Fibroblast of lung (primary cell): ENCODE measurements at places on chromosomes 12 and 14. TPM values are rescaled to one million over a fixed set of nuclear protein-coding genes. Genes with fewer than 3 reads are reported as not detected.

DNA sequence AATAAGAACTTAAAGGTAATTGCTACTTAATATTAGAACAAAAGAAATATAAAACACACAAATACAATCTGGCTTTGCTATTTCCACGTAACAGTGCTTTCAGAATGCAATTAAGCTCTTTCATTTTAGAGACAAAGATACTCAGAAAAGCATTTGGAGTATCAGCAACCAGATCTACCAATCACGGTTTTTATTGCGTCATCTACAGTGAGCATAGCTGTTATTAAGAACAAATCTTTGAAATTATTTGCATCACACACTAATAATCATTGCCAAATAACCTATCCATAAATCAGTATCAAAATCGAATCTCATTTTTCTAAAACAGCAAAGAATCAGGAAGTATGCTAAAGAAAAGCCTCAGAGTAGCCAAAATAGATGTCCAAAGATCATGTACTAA, 26.9 kb upstream of the GARIN2 start:
- DNase-seq = no peak

DNA sequence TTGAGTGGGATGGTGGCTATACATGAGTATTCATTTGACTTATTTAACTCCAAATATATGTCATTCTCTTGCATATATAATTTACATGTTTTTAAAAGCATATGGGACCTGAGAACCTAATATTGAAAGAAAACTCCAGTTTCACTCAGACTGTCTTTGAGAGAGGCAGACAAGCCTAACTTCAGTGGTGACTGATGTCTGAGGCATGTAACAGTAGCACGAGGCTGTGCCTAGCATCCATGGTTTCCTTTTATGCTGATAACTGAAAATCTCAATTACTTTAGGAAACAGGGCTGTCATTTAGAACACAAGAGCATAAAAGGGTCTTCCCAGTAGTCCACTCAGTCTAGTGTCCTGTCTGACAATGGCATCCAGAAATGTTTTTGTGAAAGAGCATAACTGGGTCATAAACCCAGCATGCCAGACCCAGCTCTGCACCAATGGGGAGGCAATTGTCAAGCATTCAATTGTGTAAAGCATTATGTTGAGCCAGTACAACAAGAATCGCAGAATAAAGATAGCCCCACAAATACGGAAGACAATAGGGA, 24.3 kb downstream of the MAPK1IP1L start:
- peak; percentile 27 for DNase-seq

GRCh38 chr12:92365836-92366235, 220.2 kb upstream of the BTG1 start:
- no peak for DNase-seq

SLC7A8 gene
- 1.4 and 12.6 TPM in 2 replicates for polyA plus RNA-seq

FOXM1 gene
- polyA plus RNA-seq = 14.6 and 71.3 TPM in 2 replicates

- no peak for DNase-seq
These were observed 12.3 kb downstream of the EMP1 start for GRCh38 chr12:13208533-13209435.

DNA sequence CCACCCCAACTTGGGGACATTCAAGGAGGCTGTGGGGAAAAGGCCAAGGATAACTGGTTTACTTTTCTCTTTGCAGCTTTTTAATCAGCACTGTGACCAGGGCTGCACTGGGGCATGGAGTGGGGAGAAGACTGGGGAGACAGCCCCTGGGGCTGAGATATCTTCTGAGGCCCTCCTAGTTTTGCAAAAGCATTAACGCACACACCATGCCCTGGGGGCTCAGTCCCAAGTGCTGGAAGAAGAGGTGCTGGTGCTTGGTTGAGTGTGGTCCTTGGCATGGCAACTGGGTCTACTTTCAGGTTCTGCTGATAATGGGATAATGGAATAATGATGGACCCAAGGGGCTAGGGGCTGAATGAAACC, 9.4 kb upstream of the SMARCD1 start:
- DNase-seq = no peak

DNA sequence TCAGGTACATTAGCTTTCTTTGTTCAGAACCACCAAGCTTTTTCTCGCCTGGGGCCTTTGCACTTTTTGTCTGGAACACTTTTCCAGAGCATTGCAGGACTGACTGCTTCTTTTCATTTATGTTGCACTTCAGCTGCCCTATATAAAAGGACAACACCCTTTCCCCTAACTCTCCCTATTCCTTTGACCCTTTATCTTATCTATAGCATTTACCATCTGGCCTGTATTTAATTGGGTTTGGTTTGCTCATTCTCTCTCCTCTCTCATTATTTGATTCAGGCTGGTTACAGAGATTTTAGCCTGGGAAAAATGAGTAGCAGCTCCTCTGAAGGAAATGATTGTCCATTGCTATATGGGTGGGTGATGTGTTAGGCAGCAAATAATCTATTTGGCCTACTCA, 165.4 kb downstream of the KICS2 start:
- no peak for DNase-seq

- peak; percentile 58 for DNase-seq
These were observed 160.5 kb downstream of the KITLG start for GRCh38 chr12:88419794-88420193.

DNA sequence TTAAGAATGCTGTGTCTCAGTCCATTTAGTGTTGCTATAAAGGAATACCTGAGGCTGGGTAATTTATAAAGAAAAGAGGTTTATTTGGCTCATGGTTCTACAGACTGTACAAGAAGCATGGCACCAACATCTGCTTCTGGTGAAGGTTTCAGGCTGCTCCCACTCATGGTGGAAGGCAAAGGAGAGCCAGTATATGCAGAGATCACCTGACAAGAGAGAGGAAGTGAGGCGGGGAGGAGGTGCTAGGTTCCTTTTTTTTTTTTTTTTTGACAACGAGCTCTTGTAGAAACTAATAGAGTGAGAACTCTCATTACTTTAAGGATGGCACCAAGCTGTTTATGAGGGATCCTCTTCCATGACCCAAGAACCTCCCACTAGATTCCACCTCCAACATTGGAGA, 121.6 kb downstream of the NUBPL start:
- no peak for DNase-seq

GRCh38 chr14:29486132-29486531, 441.5 kb downstream of the PRKD1 start:
- DNase-seq = peak; percentile 3

- DNase-seq = no peak
These were observed 2.0 kb downstream of the CHMP4A start for GRCh38 chr14:24211311-24211710.

- DNase-seq = peak; percentile 70
These were observed 31.4 kb upstream of the RTRAF start for GRCh38 chr14:51957950-51958349.

CCDC196 gene
- not detected in 2 replicates for polyA plus RNA-seq

DNA sequence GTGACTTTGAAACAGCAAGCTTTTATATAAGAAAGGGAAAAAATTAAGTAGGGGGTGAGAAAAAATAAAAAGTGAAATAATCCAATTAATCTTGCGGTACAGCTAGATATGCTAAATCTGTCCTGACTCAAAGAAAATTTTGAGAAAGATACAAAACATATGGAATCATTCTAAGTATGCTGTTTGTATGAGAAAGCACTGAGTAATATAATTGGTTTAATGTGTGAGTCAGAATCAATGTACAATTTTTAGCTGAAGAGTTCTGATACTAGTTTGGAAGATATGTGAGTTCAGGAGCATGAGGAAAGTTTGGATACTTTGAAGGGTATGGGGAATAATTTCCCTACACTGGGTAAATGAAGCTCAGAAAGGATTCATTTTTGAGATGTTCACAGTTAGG, 190.9 kb upstream of the RASSF8 start:
- DNase-seq = peak; percentile 58

DNA sequence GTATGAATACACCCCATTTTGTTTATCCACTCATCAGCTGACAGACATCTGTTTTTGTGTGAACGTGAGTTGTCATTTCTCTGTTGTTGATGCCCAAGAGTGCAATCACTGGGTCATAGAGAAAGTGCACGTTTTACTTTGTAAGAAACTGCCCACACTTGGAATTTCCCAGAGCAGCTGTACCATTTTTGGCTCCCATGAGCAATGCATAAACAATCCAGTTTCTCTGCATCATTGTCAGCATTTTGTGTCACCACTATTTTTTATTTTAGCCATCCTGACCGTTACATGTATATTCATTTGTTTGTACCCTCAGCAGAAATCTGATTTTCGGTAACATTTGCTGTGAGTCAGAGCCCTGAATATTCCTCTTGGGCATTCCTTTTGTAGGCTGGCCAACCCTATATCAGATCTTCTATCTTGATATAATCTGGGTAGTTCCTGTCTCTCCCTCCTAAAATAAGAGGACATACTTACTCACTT, 62.7 kb downstream of the RBM19 start:
- peak; percentile 45 for DNase-seq

- no peak for DNase-seq
These were observed 41.7 kb downstream of the ZCRB1 start for GRCh38 chr12:42284157-42284556.

GALNT6 gene
- polyA plus RNA-seq = 25.2 and 74.2 TPM in 2 replicates

GRCh38 chr14:85037411-85037810, 492.5 kb upstream of the FLRT2 start:
- DNase-seq = no peak

- peak; percentile 79 for DNase-seq
These were observed 8.1 kb downstream of the PNP start for GRCh38 chr14:20477211-20477876.

GRCh38 chr12:62469704-62470103, 3.1 kb downstream of the MON2 start:
- no peak for DNase-seq

HOTAIR gene
- polyA plus RNA-seq = not detected in 2 replicates

TGM1 gene
- polyA plus RNA-seq = 1.3 and 1.4 TPM in 2 replicates

GRCh38 chr12:110849221-110849620, 2.4 kb downstream of the CCDC63 start:
- no peak for DNase-seq

DNA sequence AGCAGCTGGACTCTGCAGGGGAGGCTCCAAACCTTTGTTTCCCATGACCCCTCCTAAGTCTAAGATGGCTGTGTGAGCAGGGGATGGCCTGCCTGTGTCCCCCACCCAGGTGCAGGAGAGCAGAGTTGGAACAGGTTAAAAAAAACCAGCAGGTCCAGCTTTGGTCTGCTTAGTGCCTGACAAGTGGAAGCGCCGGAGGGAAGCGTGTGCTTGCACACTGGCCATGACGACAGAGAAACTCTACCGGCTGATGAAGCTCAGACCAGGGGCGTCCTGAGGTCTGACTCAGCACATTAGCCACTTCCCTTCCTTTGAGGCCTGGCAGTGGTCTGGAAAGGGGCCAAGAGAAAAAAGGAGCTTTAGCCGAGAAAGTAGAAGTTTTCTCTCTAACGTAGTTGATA, 280.1 kb downstream of the VRK1 start:
- no peak for DNase-seq

DNA sequence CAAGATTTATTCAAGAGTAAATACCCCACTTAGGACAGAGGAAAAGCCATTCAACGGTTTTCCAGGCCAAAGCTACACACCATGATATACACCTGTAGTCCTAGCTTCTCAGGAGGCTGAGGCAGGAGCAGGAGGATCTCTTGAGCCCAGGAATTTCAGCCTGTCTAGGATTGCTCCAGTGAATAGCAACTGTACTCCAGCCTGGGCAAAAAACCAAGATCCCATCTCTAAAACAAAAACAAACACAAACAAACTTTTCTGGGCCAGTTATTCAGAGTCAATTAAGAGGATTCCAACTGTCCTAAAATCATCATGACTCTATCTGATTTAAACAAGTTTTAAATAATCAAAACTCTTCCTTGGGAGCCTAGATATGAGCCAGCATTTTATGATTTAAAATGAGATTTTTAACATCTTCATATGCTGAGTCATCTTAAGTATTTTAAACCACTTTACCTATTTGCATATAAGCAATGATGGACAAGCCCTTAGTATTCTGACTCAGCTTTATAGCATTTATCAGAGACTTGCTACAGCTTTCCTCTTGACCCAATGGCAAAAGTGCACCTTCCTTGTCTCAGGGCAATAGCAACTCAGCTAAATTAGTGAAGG, 77.1 kb downstream of the KCNMB4 start:
- DNase-seq = peak; percentile 58

- DNase-seq = no peak
These were observed 10.6 kb upstream of the KITLG start for GRCh38 chr12:88590851-88591250.

DNA sequence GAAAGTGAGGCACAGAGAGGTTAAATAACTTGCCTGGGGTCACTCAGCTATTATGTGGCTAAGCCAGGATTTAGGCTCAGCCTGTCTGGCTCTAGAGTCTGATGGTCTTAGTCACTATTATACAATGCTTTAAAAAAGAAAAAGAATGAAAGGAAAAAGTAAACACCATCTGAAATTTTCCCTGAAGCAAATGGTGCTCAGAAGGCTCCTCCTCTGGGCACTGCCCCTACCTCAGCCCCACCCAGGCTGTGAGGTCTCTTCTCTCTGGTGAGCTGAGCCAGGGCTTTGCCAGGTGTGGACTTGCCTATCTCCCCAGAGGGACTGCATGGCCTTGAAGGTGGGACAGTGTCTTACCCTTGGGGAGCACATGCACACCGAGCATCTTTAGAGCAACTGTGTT, 117.5 kb upstream of the DYRK2 start:
- no peak for DNase-seq

DNA sequence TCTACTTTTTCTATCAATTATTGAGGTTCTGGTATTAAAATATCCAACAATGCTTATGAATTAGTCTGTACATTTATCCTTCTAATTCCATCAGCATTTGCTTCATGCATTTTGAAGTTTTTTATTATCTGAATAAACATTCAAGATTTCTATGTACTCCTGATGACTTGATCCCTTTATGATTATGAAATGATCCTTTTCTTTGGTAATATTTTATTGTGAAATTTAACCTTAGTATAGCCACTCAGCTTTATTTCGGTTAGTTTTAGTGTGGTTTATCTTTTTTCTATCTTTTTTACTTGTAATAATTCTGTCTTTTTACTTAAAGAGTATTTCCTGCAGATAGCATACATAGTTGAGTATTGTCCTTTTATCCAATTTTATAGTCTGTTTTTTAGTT, 106.6 kb downstream of the SNAPC1 start:
- no peak for DNase-seq

DNA sequence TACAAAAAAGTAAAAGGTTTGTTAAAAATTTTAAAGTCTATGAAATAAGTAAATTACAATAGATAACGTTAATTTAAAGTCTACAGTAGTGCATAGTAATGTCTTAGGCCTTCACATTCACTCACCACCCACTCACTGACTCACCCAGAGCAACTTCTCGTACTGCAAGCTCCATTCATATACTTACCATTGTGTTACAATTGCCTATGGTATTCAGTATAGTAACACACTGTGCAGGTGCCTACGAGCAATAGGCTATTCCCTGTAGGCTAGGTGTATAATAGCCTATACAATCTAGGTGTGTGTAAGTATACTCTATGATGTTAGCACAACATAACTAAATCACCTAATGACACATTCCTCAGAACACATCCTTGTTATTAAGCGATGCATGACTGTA, 435.3 kb upstream of the TMTC1 start:
- no peak for DNase-seq

DNA sequence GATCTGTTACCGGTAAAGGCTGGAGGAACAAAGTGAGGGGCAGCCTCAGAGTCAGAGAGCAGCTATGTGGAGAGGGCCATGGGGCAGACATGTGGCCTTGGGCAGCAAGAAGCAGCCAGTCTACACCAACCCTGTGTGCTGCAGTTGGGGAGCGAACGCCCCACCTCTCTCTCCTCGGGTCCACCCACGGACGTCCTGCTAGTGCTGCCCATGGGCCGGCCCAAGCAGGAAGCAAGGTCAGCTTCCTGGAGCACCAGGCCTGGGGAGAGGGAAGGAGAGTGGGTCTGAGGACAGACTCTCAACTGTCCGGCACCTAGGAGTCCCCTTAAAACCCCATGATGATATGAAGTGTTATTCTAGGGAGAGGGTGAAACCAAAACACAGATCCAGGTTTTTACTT, 254.8 kb upstream of the FKBP4 start:
- no peak for DNase-seq

IL22 gene
- not detected in 2 replicates for polyA plus RNA-seq
